ENCODE measurements at places on chromosomes 1 and 21. TPM values are rescaled to one million over a fixed set of nuclear protein-coding genes. Genes with fewer than 3 reads are reported as not detected.

Gene OR2T35
- total RNA-seq = not detected

DNA sequence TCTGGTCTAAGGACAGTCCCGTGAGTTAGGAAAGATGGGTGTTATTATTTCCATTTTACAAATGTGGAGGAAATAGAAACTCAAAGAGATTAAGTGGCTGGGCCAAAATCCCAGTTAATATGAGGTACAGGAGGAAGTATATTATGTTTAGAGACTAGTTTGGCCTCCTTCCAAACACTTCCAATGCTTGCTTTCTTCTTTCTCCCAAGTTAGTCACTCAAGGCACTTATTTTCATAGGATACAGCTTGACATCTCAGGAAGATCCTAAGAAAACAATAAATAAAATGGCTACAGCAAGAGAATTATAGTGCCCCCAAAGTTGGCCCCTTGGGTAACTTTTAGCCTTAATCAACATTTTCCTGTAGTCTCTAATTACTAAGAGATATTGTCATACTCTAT is 47.5 kb upstream of the IPO9 start:
- no peak overlapping the region for H3K4me3 ChIP-seq
- H3K4me1 ChIP-seq = no peaks in the 10 kb centered on the region
- H3K36me3 ChIP-seq = peaks cover 63% of the 10 kb centered on the region
- H3K27me3 ChIP-seq = no peaks in the 10 kb centered on the region

Gene CCDC30
- total RNA-seq = 0.40 TPM

DNA sequence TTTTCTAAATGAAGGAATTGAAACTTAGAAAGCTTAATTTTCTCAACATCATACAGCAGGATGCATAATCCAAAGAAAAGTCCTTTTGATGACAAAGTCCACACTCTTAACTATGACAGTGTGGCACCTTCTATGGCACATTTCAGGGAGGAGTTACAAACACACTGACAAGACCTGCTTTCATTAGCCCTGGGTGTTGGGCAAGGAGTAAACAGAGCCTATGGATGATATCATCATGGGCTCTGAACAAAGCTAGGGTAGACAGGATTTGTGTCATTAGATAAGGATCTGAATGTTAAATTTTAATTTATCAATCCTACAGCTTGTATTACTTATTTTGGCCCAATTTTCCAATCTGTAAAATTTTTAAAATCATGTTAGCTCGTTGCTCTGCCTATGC is 62.6 kb upstream of the DENND1B start:
- no peak for DNase-seq
- no peaks in the 10 kb centered on the region for H3K27me3 ChIP-seq
- H3K4me1 ChIP-seq = no peaks in the 10 kb centered on the region
- no peak overlapping the region for H3K4me3 ChIP-seq
- no peaks in the 10 kb centered on the region for H3K36me3 ChIP-seq
- H3K27ac ChIP-seq = no peak overlapping the region

DNA sequence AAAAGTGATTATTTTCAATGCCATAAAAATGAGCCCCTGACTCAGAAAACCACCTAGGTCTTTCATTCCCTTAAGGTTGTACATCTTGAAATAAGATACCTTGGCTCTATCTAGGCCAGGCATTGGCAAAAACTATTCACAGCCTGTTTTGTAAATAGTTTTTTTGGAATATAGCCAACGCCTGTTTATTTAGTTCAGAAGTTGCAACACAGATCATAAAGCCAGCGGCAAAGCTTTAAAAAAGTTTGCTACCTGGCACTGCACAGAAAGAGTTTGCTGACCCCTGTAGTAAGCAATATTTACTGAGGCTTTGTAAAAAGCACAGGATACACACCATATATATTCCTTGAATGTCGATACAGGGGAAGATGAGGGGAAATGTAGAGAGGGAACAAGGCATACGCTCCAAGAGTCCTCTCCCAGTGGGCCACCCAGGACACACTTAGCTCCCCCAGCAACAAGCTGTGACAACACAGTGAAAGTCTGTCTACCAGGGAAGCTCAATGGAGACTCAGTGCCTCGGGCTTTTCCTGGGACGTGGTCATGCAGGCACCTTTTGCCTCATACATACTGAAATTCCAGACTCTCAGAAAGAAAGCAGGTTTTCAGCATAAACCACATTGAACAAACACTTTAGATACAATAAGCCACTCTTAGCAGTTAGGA is 20.5 kb downstream of the TARBP1 start:
- no peaks in the 10 kb centered on the region for H3K4me1 ChIP-seq
- peaks cover 9% of the 10 kb centered on the region for H3K36me3 ChIP-seq

Gene TCHHL1
- not detected for total RNA-seq

- no peaks in the 10 kb centered on the region for H3K36me3 ChIP-seq
- H3K27me3 ChIP-seq = no peaks in the 10 kb centered on the region
- no peak overlapping the region for H3K27ac ChIP-seq
- no peak overlapping the region for H3K4me3 ChIP-seq
- no peak for DNase-seq
- peaks cover 5% of the 10 kb centered on the region for H3K4me1 ChIP-seq
These were observed 20.7 kb downstream of the TNFRSF8 start for GRCh38 chr1:12083766-12084165.

DNA sequence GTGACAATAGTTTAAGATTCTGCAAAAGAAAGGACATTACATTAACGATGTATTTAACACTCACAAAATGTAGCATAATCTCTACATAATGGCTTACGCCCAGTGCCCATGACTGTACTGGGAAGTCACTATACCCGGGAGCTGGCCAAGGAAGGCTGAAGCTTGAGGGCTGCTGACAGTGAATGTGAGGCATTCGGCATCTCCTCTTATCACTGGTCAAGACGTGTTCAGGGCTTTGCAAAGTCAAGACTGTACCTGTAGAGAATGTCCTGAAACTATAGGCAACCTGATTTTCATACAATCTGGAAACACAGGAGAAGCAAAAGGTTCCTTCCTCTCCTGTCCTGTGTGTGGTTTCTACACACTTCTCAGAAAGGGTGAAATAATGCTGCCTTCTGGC is 12.7 kb upstream of the IFNGR2 start:
- no peak overlapping the region for H3K27ac ChIP-seq
- no peak overlapping the region for H3K4me3 ChIP-seq
- no peaks in the 10 kb centered on the region for H3K36me3 ChIP-seq
- no peaks in the 10 kb centered on the region for H3K4me1 ChIP-seq

Gene BRDT
- not detected for total RNA-seq
